ENCODE measurements at places on chromosomes 6 and 20. TPM values are rescaled to one million over a fixed set of nuclear protein-coding genes. Genes with fewer than 3 reads are reported as not detected.

The PEX7 gene
- 11.5 TPM for polyA plus RNA-seq

DNA sequence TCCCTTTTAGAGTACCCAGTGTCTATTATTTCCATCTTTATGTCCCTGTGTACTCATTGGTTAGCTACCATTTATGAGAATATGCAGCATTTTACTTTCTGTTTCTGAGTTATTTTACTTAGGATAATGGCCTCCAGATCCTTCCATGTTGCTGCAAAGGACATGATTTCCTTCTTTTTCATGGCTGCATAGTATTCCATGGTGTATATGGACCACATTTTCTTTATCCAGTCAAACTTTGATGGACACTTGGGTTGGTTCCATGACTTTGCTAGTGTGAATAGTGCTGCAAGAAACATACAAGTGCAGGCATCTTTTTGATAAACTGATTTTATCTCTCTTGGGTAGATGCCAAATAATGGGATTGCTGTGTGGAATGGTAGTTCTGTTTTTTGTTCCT is 55.4 kb downstream of the ZBTB2 start:
- no peak overlapping the region for H3K4me3 ChIP-seq
- H3K27me3 ChIP-seq = no peaks in the 10 kb centered on the region

The GABRR2 gene
- 0.12 TPM for polyA plus RNA-seq

GRCh38 chr20:18839507-18840247 is 26.1 kb downstream of the SCP2D1 start:
- no peaks in the 10 kb centered on the region for H3K36me3 ChIP-seq
- H3K27me3 ChIP-seq = no peaks in the 10 kb centered on the region
- H3K27ac ChIP-seq = no peak overlapping the region

DNA sequence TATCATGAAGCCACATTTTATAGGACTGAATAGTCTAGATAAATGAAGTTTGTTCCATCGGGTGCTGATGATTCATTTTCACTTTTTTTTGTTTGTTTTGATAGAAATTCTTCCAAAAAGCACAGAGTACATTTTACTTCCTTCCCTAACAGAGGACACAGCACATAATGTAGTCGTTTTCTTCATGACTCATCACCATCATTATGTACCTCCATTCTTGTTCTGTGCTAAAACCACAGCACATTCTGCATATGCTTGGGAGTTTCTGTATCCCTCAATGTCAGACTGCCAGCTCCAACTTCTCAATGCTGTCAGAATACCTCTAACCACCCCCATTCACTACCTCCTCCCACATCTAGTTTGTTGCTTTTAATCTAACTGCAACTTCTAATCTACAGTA is 1004.9 kb upstream of the ADGRB3 start:
- H3K4me3 ChIP-seq = no peak overlapping the region
- no peaks in the 10 kb centered on the region for H3K27me3 ChIP-seq
- H3K36me3 ChIP-seq = no peaks in the 10 kb centered on the region
- no peaks in the 10 kb centered on the region for H3K4me1 ChIP-seq
- no peak overlapping the region for H3K27ac ChIP-seq

DNA sequence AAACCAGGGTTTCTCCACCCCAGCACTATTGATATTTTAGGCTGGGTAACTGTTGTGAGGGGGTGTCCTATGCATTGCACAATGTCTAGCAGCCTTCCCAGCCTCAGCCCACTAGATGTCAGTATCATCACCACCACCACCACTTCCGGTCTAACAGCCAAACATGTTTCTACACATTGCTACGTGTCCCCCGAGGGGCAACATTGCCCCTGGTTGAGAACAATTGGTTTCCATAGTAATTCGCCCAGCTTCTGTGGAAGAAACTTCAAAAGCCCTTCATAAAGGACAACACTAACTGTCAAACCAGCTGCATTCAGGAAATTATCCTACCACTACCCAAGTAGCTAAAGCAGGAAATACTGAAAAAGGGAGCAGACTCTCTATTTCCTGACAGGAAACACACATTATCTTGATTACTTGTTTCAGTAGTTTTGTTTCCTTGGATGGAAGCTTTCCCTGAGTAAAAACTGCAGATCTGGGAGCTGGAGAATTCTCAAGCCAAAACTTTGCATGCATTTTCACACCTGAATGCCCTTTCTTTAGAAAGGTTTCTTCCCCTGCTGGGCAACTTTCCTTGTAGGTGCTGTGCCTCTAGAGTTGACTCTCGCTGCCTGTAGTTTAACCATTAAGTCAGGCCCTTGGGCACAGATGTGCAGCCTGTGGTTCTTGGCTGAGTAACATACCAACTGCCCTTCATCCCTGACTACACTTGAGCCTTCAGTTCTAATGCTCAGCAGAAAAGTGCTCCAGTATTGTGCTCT is 23.6 kb downstream of the PKHD1 start:
- H3K27ac ChIP-seq = peak overlapping the region; percentile 13
- H3K4me1 ChIP-seq = peaks cover 16% of the 10 kb centered on the region
- no peaks in the 10 kb centered on the region for H3K36me3 ChIP-seq
- H3K27me3 ChIP-seq = no peaks in the 10 kb centered on the region
- peak; percentile 23 for DNase-seq
- H3K4me3 ChIP-seq = no peak overlapping the region

DNA sequence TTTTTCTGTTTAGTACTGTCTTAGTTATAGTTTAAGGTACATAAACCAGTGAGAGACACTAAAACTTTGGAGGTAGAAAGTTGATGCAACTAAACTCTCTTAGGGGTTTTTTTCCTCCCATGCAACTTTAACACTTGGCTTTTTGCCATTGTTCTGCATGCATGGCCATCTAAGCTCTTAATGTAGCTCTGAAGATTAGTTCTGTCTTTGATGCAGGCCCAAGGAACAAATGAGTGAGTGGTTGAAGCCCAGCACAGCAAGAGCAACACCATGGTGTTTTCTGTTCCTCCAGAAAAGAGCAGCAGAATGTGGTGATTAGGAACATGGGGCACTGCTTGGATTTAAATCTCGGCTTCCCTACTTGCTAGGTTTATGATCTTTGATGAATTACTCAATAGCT is 89.3 kb downstream of the L3MBTL3 start:
- DNase-seq = no peak
- H3K27ac ChIP-seq = no peak overlapping the region
- H3K36me3 ChIP-seq = no peaks in the 10 kb centered on the region
- no peaks in the 10 kb centered on the region for H3K27me3 ChIP-seq

DNA sequence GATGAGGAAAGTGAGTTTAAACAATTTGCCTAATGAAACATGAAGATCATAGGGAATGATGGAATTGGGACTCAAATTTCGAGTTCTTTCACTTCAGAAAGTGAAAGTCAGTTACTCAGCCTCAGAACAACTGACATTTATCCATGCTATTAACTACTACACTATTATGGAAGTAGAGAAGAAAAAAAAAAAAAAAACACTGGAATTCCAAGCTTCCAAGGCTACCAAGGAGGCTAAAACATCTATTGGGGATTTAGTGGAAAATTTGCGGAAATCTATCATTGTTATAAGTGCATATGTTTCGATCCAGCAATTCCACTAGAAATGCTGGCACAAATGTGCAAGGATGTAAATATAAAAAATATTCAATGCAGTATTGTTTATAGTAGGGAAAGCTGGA is 70.4 kb downstream of the TSHZ2 start:
- H3K4me3 ChIP-seq = no peak overlapping the region
- H3K27me3 ChIP-seq = no peaks in the 10 kb centered on the region
- DNase-seq = no peak
- H3K36me3 ChIP-seq = no peaks in the 10 kb centered on the region
- H3K4me1 ChIP-seq = no peaks in the 10 kb centered on the region
- no peak overlapping the region for H3K27ac ChIP-seq

DNA sequence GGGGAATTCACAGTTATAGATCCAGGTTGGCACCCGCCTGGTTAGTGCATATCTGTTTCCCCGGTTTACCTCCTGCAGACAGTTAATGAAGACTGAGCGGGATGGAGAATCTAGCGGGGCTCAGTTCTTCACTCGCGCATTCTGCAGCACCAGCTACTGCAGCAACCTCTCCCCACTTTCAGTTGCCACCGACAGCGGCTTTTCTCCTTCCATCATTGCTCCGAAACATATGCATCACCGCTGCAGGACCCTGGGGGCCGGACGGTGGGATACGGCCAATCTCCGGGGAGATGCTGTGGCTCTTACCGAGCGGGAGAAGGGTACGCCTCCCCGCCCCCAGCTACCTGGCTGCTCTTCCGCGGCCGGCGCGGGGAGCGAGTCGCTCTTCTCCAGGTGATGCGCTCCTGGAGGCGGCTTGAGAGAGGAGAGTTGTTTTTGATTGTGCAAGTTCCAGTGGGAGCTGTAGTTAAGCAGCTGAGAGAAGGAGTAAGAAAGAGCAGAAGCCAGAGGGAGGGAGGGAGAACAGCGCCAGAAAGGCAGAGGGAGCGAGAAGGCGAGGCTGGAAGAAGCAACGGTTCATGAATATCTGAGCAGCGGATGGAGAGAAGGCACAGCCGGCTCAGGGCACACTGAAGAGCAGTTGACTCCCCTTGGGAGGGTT is at the start of gene SGK1:
Gene SGK1, minus strand, starts transcription at position 642 of the 661 bp plus-strand sequence. CDS start 652 bp downstream, outside the sequence.
- peak within 1 kb of the TSS; percentile 33 for H3K4me3 ChIP-seq
- H3K4me1 ChIP-seq = peaks cover 5% of the 10 kb centered on the region
- H3K36me3 ChIP-seq = no peaks in the 10 kb centered on the region
- no peak for DNase-seq

GRCh38 chr6:14035071-14035847 is 82.3 kb upstream of the CD83 start:
- no peaks in the 10 kb centered on the region for H3K36me3 ChIP-seq
- H3K27ac ChIP-seq = peak overlapping the region; percentile 2
- H3K4me1 ChIP-seq = peaks cover 24% of the 10 kb centered on the region
- no peaks in the 10 kb centered on the region for H3K27me3 ChIP-seq
- H3K4me3 ChIP-seq = no peak overlapping the region
- DNase-seq = peak; percentile 53

The DACT2 gene
- polyA plus RNA-seq = 0.19 TPM

GRCh38 chr6:19836799-19837510 is at the start of gene ID4:
ID4 (plus strand) TSS chr6:19837370; CDS start chr6:19837755, 385 bp downstream.
- no peaks in the 10 kb centered on the region for H3K36me3 ChIP-seq
- no peak for DNase-seq
- peaks cover 33% of the 10 kb centered on the region for H3K27me3 ChIP-seq
- H3K4me1 ChIP-seq = peaks cover 8% of the 10 kb centered on the region
- no peak within 1 kb of the TSS for H3K27ac ChIP-seq

DNA sequence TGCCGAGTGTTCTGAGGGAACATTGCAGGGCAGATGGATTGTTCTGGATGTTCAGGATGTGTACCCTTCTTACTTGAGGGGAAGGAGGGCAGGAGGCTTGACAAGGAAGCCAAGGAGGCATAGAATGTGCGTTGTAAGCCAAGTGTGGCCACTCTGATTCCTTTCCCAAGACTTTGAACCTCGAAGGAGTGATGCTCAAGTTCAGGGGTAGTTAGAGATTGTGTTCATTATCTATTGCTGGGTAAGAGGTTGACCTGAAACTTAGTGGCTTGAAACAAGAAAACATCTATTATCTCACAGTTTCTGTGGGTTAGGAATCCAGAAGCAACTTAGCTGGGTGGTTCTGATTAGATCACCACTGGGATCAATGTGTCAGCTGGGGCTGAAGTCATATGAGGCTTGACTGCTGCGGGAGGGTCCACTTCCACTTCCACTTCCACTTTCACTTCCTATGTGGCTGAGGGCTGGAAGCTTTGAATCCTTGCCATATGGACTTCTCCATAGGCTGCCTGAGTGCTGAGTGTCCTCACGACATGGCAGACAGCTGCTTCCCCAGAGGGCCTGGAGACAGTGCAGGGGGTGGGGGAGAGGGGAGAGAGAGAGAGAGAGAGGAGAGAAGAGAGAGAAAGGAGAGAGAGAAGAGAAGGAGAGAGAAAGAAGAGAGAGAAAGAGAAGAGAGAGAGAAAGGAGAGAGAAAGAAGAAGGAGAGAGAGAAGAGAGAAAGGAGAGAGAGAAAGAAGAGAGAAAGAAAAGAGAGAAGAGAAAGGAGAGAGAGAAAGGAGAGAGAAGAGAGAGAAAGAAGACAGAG is 6.9 kb upstream of the CD40 start:
- no peak overlapping the region for H3K4me3 ChIP-seq
- DNase-seq = no peak
- no peaks in the 10 kb centered on the region for H3K36me3 ChIP-seq
- H3K27ac ChIP-seq = no peak overlapping the region
- peaks cover 12% of the 10 kb centered on the region for H3K27me3 ChIP-seq
- no peaks in the 10 kb centered on the region for H3K4me1 ChIP-seq

- no peak overlapping the region for H3K4me3 ChIP-seq
- no peak for DNase-seq
- no peak overlapping the region for H3K27ac ChIP-seq
Measured at GRCh38 chr6:84137051-84137375, 90.4 kb downstream of the CEP162 start.

DNA sequence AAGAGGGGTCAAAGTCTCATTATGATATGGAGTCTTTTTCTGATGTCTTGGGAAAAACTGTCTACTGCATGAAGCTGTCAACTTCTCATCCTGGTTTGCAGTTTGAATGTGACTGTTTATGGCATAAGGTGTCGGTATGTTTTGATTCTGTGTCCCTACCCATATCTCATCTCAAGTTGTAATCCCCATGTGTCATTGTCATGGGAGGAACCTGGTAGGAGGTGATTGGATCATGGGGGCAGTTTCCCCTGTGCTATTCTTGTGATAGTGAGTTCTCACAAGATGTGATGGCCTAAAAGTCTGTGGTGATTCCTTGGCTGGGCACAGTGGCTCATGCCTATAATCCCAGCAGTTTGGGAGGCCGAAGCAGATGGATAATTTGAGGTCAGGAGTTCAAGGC is 47.6 kb downstream of the MRAP2 start:
- no peaks in the 10 kb centered on the region for H3K27me3 ChIP-seq
- H3K4me1 ChIP-seq = peaks cover 4% of the 10 kb centered on the region
- H3K27ac ChIP-seq = no peak overlapping the region
- no peak for DNase-seq

GRCh38 chr6:79634491-79635231 is 3.5 kb downstream of the SH3BGRL2 start:
- H3K27me3 ChIP-seq = no peaks in the 10 kb centered on the region
- H3K36me3 ChIP-seq = no peaks in the 10 kb centered on the region
- peak overlapping the region; percentile 78 for H3K27ac ChIP-seq
- DNase-seq = no peak

GRCh38 chr20:45507011-45507820 is 8.2 kb downstream of the SPINT3 start:
- DNase-seq = no peak
- H3K36me3 ChIP-seq = no peaks in the 10 kb centered on the region
- H3K27ac ChIP-seq = peak overlapping the region; percentile 79
- peaks cover 21% of the 10 kb centered on the region for H3K4me1 ChIP-seq
- no peak overlapping the region for H3K4me3 ChIP-seq

- H3K4me3 ChIP-seq = no peak overlapping the region
- no peaks in the 10 kb centered on the region for H3K36me3 ChIP-seq
- DNase-seq = peak; percentile 28
- no peak overlapping the region for H3K27ac ChIP-seq
Measured at GRCh38 chr6:1770968-1771723, 161.4 kb downstream of the FOXC1 start.

- H3K4me3 ChIP-seq = no peak overlapping the region
- DNase-seq = no peak
- no peaks in the 10 kb centered on the region for H3K27me3 ChIP-seq
- no peaks in the 10 kb centered on the region for H3K4me1 ChIP-seq
- no peaks in the 10 kb centered on the region for H3K36me3 ChIP-seq
Measured at GRCh38 chr6:45896783-45897441, 118.7 kb downstream of the CLIC5 start.

GRCh38 chr20:48295966-48296421 is 510.7 kb upstream of the SULF2 start:
- DNase-seq = no peak
- no peaks in the 10 kb centered on the region for H3K36me3 ChIP-seq
- H3K4me3 ChIP-seq = no peak overlapping the region
- no peaks in the 10 kb centered on the region for H3K27me3 ChIP-seq
- H3K27ac ChIP-seq = no peak overlapping the region
- peaks cover 32% of the 10 kb centered on the region for H3K4me1 ChIP-seq
